ENCODE measurements at places on chromosomes 6 and 20.

DNA sequence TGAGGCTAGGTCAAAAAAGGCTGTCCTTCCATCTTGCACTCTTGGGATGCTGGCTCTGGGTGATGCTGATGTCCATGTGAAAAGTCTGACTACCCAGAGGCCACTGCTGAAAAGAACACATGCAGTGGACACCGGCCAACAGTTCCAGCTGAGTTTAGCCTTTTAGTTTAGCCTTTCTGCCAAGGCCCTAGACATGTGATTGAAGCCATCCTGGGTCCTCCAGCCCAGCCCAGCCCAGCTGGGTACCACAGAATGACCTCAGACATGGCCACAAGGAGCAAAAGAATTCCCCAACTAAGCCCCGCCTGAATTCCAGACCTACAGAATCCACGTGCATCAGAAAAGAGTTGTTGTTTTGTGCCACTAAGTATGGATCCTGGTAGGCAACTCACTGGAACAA, 17.4 kb downstream of the PIGT start:
- no peak for DNase-seq

DNA sequence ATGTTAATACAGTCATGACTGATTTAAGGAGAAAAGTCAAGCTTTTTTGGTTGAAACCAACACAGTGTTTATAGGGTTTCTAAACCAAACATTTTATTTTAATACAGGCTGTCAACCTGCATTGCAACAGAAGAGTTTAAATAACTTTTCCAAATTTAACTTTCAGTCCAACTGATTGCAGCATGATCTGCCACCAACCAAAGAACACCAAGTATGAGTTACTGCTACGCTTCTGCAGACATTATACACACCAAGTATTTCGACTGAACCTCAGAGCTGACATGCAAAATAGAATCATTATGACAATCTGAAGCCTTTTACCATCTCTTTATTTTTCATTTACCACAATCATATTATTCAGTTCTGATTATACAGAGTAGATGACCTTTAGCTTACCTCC, 151.2 kb upstream of the DST start:
- no peak for DNase-seq

GRCh38 chr6:142507065-142507464, 205.3 kb downstream of the ADGRG6 start:
- no peak for DNase-seq

- DNase-seq: no peak
Measured at GRCh38 chr6:142088858-142089216, 43.9 kb upstream of the GJE1 start.

Measured in small intestine (tissue), 16 donors.